ENCODE measurements at places on chromosomes 1 and 21. TPM values are rescaled to one million over a fixed set of nuclear protein-coding genes. Genes with fewer than 3 reads are reported as not detected.

LRRC53 gene
- 0.07 TPM for polyA plus RNA-seq

- no peak for DNase-seq
Measured at GRCh38 chr1:210089855-210090254, 142.7 kb upstream of the SERTAD4 start.

DNA sequence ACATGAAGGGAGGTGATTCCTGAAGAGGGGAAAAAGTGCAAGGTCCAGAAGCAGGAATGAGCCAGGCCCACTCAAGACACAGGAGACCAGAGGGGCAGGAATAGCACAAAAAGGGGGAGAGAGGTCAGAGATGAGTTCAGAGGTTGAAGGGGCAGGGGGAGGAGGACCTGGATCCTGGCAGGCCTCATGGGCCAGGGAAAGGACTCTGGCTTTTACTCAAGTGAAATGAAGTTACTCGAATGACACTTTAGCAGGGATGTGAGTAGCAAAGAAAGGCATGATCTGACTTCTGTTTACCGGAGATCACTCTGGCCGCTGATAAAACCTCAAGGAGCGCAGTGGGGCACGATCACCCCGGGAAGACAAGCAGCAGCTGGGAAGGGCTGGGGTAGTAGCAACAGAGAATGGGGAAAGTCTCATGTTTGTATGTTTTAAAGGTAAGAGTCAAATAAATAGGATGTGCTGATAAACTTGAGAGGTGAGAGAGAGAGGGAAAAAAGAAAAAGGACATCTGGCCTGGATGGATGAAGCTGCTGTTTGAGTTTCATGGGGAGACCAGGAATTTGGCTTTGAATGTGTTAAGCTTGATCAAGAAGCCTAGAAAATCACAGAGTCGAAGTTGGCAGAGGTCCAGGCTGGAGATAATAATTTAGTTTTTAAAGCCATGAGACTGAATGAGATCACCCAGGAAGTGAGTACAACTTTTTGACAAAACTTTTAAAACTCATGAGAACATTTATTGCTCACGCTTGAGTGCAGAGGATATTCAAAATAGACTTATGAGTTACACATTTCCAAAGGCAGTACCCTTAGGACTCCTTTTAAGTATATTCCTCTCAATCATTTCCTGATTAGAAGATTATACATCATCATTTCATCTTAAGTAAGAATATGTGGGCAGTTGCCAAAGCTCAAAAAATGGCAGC is 156.0 kb downstream of the RERE start:
- DNase-seq: no peak

GRCh38 chr21:15034126-15034853 is 30.5 kb downstream of the NRIP1 start:
- DNase-seq: no peak
